ENCODE measurements at places on chromosomes 3 and 15. TPM values are rescaled to one million over a fixed set of nuclear protein-coding genes. Genes with fewer than 3 reads are reported as not detected.

The ARL8B gene
- total RNA-seq, result 63.1 TPM

The AGTR1 gene
- not detected for total RNA-seq

The UPK1B gene
- not detected for total RNA-seq

GRCh38 chr3:151556596-151556995, 95.7 kb upstream of the IGSF10 start:
- DNase-seq, result no peak

DNA sequence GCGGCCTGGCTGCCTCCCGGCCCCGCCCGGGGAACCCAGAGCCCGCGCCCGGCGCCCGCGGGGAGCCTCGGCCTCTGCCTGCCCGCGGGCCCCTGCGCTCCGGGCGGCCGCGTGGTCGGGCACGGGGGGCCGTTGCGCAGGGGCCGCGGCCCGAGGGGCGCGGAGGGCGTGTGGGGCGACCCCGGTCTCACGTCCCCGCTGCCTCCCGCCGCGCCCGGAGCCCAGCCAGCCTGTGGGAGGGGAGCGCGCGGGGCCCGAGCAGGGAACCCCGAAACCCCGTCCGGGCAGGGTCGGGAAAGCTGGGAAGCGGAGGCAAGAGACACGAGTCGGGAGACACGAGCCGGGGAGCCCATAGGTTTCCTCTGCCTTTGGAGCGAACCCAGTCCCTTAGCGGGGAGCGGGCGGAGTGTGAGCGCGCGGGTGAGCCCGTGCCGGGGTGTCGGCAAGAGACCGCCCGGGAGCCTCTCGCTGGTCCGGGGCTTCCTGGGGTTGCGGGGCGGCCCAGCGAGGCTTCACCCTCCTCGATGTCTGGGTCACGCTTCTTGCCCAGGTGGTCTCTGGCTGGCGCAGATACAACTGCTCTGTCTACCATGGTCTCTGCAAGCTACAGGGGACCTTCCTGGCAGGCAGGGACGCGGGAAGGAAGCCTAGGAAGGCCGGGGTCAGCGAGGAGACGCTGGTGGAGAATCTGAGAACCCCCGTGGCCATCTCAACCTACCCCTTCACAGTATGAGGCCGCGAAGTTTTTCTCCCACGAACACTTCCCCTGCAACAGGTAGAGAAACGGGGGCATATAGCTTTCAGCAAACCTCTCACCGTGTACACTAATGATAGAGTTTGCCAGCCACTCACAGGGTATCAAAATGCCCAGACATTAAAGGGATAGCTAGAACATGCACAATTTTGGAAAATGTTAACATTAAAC, 586 bp downstream of the LRRK1 start:
- DNase-seq, result no peak

GRCh38 chr3:137205394-137206045, 247.7 kb downstream of the IL20RB start:
- DNase-seq, result no peak

GRCh38 chr15:59360305-59360704, 12.4 kb downstream of the MYO1E start:
- DNase-seq, result no peak

DNA sequence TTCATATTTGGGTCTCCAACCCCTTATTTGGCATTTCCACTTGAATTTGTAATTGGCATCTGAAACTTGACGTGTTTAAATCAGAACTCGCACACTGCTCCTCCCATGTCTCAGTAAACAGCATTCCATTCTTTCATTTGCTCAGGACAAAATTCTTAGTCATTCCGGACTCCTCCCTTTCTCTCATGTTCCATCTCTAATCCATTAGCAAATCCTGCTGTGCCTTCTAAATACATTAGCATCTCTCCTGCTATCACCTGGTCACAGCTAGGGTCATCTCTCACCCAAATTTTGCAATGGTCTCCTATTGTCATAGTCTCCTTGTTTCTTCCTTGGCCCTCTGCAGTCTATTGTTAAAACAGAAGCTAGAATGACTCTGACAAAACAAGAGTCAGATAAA, 119.9 kb upstream of the CADPS start:
- no peak for DNase-seq

DNA sequence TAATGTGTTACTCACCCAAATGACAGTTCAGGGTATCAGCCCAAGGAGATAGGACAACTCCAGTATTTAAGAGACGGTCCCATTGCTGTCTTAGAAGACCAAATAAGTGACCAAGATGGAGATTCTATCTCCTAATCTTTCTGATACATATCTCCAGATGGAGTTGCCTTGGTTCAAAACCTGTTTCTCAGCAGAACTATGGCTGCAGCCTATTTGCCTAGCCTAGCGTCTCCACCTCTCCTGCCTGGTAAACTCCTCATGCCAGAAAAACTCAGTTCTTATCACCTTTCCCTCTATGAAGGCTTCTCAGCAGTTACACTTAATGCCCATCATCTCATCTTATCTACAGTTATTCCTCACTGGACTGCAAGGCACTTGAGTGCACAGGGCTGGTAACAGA, 1.2 kb upstream of the CSPG5 start:
- DNase-seq, result no peak

DNA sequence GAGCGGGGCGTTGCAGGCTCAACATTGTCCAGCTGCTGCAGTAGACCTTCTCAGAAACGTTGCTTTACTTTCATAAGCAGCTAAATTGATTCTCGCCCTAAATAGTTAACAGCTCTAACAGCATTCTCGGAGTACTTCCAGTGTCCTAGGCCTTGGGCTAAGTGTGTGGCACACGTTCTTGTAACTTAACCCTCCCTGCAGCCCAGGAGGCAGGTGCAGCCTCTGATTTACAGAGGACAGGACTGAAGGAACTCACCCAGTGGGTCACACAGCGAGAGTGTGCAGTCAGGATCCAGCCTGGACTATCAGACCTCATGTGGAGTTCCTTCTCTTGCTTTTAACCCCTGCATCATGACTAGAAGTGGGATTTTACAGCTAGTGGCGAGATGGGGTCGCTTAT, 312.8 kb upstream of the C2CD4B start:
- DNase-seq, result no peak

DNA sequence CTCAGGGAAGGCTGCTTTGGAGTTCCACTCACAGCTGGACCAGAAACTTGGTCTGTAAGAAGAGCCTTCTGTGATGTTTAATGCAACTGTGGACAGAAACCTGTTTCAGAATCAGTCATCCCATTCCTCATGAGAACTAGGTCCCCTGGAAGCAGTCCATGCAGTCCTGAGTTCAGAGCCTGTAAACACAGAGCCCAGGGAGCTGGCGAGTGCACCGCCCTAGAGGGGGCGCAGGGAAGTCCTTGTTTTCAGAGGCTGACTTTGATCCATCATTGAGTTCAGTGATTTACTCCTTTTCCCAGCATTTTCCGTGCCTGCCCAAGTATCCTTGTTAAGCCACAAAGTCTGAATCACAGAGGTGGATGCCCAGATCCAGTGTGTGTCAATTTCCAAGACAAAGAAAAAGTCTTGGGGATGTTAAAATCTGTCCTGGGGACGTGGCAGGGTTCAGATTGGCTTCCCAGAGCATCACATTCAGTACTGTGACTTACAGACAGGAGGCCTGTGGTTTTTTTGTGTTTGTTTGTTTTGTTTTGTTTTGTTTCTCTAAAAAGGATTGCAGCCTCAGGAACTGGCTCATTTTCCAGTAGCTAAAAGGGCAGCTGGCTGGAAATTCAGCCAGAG, 9.8 kb upstream of the TXNRD3 start:
- no peak for DNase-seq

GRCh38 chr3:71429597-71429988, 153.9 kb downstream of the FOXP1 start:
- no peak for DNase-seq

Measured in HFFc6 (cell line).